ENCODE measurements at places on chromosomes 1 and 21.

- no peak for DNase-seq
Observed at GRCh38 chr1:183148599-183148998, 37.5 kb upstream of the LAMC2 start.

GRCh38 chr1:54353959-54354358, 52.2 kb downstream of the SSBP3 start:
- no peak for DNase-seq

DNA sequence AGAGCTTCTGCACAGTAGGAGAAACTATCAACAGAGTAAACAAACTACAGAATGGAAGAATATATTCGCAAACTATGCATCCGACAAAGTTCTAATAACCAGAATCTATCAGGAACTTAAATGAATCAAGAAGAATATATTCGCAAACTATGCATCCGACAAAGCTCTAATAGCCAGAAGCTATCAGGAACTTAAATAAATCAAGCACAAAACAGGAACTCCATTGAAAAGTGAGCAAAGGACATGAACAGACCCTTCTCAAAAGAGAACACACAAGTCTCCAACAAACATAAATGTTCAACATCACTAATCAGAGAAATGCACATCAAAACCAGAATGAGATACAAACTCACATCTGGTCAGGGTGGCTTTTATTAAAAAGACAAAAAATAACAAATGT, 126.9 kb downstream of the VAV3 start:
- DNase-seq = no peak

- DNase-seq = no peak
Observed at GRCh38 chr1:164709541-164710278, 150.7 kb downstream of the PBX1 start.

DNA sequence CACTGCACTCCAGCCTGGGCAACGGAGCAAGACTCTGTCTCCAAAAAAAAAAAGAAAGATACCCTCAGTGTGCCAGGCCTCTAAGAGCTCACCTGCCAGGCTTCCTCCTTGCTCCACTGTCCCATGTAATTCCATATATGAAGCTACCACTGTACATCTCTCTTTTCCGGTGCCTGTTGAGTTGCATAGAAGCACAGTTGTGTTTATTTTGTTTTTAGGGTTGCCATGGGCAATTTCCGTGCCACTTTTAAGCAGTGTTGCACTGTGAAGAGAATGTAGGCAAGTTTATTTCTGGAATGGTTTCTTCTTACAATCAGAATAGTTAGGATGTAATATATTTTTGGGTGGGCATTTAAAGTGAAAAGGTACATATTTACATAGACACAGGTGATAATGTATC, 23.3 kb downstream of the MR1 start:
- no peak for DNase-seq

Data from hematopoietic multipotent progenitor cell treated with erythropoietin and hydrocortisone succinate and interleukin-3 and kit ligand, for 15 days (in vitro differentiated cells).